ENCODE measurements at places on chromosomes 5 and 9.

DNA sequence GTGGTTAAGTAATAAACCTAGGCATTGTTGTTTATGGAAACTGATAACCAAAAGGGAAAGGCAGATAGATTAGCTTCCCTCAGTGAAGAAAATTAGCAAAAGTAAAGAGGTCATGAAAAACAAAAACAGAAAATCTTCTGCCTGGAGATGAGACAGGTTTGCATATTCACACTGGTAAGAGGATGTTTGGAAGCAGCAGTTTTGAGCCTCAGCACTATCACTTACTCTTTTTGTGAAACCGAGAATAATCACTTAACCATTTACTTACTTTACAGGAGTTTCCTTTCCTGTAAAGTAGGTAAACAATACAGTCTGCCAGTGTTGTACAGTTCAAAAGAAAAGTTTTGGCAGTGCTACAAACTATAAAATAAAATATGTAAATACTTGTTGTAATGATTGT is 35.5 kb upstream of the EMB start:
- no peak for DNase-seq

DNA sequence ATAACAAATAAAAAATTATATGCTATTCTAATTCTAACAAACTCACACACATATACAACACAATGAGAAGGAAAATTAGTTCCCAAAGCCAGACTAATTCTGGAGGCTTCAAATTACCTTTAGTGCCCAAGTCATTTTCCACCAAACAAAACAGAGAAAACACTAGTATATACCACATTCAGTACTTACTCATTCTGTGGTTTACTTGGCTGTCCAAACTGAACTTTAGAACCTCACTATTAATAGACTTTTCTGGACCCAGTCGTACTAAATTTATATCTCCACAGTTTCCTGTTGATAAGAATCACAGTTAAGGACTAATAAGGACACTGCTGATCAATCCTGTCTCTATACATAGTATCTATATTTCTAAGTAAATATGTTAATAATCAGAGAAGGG is 66.4 kb downstream of the SETX start:
- DNase-seq = peak; percentile 46

DNA sequence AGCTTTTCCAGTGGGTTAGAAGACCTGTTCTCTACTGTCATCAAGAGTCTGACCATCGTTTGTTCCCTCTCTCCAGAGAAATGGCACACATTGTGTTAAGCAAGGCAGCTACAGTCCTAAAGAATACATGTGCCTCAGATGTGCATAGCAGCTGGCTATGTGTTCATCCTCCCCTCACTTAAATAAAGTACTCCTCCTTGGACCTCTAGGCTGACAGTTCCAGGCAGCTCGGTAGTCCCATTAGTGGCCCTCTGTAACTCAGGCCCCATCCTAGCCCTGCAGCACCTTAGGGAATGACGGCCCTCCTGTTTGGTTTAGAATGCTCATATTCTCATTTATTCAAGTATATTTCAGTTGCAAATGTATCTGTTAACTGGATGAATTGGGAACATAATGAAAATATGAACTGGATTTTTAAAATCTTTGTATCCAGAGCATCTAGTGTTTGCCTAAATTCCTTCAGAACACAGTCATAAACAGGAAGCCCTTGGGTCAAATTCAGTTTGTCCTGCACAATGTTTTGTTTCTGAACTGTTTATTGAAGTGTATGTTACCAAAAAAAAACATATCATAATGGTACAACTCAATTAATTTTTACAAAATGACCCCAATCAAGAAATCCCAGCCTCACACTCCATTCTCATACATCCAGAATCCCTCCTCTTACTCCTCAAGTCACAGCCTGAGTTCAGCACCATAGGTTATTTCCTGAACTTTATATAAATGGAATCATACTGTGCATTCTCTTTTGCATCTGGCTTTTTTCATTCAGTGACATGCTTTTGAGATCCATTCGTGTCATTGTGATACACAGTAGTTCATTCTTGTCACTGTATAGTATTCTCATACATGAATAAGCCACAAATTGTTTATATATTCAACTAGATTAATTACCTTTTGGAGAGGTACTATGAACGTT is 1.6 kb upstream of the ASPN start:
- no peak for DNase-seq

GRCh38 chr9:15965246-15965745 is 412.5 kb downstream of the CCDC171 start:
- peak; percentile 6 for DNase-seq

GRCh38 chr9:134651226-134651905 is 9.8 kb downstream of the COL5A1 start:
- no peak for DNase-seq

- peak; percentile 67 for DNase-seq
These were observed 9.8 kb downstream of the PIK3R1 start for GRCh38 chr5:68225188-68225910.

DNA sequence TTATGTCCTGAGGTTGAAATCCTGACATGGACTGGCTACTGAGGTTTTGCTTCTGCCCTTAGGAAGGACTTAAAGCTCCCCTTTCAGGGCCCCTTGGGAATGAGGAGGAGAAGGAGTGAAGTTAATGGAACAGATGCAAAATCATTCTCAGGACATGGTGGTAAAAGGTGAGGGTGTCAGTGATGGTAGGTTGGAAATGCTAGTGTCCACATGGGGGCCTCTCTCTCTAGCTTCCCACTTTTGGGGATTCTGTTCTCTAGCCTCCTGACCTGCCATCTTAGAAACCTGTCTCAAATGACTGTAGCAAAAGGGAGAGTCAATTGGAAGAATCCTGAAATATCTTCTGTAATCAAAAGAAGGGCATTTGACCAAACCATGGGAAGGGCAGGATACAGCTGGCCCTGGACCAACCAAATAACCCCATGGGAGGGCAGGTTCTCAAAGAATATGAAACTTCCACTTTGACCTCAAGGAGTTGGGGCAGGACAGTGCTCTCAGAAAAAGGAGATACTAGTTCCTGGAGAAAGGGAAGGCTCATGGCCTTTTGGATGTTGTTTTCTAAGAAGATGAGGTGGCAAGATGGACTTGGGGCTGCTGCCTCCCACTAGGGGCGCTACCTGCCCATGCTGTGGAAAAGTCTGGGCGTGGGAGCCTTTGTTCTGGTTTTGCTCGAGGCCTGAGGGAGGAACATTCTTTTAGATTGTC is 21.2 kb upstream of the MLANA start:
- no peak for DNase-seq

DNA sequence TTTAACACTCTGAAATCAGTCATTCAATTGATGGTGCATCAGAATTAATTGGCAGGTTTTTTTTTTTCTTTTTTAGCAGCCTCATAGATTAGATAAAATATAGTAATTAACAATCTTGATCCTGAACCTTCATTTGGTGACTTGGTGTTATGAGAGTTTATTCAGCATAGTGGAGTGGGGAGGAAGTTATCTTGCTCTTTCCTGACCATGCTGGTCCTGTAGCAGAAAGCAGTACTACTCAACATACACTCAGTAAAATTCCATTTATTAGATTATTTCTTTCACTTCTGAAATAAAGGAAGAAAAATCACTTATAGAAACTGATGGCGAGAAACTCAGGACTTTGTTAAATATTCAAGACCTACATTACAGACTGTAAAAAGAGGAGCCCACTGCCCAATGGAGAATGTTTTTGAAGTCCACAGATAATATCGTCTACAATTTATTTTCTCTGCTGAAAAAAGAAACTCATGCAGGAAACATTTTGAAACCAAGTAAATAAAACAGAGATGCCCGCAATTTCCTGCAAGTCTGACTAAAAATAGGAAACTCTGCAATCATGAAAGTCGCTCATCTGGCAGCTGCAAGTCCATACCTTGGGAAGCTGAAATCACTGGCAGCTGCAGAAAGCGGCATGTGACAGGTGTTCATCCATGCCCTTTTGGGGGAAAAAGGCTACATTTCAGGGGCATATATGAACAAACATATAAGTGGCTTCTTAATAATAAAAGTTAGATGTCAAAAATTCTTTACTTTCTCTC is 233.2 kb upstream of the RFX3 start:
- no peak for DNase-seq

DNA sequence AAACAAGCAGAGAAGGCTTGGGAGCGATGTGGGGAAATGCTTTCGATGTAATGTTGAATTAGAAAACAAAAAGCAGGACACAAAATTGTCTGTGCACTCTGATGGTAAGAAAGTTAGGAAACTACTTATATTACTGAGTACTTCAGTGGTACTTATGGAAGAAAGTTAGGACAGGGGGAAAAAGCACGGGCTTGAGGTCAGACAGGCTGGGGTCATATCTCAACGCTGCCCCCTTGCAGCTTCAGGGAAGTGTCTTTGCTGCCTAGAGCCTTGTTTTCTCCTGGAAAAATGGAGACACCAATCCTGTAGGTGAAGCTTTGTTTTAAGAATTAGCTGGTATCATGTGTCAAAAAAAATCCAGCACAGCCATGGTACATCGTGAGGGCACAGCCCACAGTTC is 23.0 kb downstream of the NEURL1B start:
- DNase-seq = no peak

DNA sequence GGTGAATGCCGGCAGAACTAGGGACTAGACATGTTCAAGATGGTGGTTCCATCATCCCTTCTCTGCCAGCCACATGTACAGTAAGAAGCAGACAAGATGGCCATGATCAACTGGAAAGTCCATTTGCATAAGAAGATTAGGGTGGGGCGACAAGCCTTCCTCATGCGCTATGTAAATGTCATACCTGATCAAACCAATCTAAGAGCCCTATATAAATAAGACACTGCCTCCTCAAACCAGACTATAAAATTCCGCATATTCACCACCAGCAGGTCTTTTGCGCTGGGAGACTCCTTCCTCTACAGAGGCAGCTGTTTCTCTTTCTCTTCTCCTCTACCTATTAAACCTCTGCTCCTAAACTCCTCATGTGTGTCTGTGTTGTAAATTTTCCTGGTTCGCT is 53.8 kb downstream of the TIMD4 start:
- no peak for DNase-seq

GRCh38 chr9:123651273-123651672 is 278.7 kb downstream of the DENND1A start:
- DNase-seq = no peak

GRCh38 chr9:128792978-128793686 is 6.1 kb downstream of the TBC1D13 start:
- no peak for DNase-seq

All from non-pigmented ciliary epithelial cell (primary cell).